ENCODE measurements at places on chromosomes 12 and 14.

- DNase-seq = no peak
These were observed 135.0 kb upstream of the TMEM132C start for GRCh38 chr12:128131955-128132354.

DNA sequence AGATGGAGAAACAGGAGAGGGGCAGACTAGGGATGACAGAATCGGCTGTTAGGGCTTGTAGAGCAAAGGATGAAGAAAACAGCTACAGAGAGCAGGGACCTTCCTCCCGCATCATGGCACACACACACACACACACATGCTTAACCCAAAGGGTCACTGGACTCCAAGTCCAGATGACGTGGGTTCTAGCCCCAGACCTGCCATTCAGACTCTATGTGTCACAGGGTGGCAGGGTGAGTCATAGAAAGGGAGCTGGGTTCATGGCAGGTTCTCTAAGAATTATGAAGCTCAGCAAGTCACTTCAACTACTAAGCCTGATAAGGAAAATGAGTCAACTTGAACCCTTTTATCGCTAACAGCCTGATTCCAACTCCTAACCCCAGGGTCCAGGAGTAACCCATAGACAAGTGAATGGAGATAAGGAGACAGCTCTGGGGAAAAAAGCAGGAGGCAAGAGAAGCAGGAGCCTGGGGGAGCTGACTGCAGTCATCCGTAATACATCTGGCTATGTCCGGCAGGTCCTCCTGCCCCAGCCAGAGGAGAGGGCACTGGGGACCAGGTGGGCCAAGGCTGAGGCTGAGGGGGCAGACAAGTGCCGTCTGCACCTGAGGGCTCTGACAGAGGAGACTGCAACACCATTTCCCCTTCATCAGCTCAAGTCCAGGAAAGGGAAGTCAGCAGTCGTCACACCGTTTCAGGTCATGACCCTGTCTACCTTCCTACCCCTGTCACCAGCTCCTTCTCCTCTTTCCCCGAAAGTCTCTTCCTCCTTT lies 3.6 kb upstream of the TNFRSF1A start:
- DNase-seq = peak; percentile 96

GRCh38 chr12:8829621-8830020 lies 7.2 kb downstream of the A2ML1 start:
- DNase-seq = no peak

- DNase-seq = no peak
These were observed 4.4 kb downstream of the MNAT1 start for GRCh38 chr14:60738843-60739508.

DNA sequence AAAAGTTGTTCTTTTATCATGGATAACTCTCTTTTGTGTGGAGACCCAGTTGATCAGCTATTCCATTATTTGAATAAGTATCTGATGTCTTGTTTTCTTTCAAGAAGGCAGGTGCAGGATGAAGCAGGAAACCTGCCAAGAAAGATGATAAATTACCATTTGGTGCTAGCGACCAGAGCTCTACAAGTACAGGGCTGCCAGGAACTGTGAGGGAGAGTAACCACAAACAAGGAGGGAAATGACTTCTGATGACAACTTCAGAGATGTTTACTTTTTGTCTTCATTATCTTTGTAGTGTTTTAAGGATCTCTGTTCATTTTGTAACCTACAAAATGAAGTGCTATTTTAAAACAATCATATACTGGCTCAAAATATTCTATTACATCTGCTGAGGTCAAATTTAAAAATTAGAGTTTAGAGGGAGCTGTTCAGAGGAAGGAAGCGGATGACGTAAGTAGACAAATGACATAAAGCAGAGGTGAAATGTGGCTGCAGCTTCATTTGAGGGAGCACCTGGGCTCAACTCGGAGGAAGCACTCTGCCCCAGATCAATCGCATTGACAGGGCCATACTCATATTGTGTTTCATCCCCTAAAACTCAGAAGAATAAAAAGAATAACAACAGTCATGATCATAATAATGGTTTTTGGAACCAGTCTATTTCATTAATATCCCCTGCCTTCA lies 226.8 kb downstream of the C12orf42 start:
- no peak for DNase-seq

GRCh38 chr14:22551605-22551997 lies 37.4 kb downstream of the DAD1 start:
- DNase-seq = no peak

GRCh38 chr14:75752907-75753594 lies 92.0 kb downstream of the TTLL5 start:
- DNase-seq = no peak

DNA sequence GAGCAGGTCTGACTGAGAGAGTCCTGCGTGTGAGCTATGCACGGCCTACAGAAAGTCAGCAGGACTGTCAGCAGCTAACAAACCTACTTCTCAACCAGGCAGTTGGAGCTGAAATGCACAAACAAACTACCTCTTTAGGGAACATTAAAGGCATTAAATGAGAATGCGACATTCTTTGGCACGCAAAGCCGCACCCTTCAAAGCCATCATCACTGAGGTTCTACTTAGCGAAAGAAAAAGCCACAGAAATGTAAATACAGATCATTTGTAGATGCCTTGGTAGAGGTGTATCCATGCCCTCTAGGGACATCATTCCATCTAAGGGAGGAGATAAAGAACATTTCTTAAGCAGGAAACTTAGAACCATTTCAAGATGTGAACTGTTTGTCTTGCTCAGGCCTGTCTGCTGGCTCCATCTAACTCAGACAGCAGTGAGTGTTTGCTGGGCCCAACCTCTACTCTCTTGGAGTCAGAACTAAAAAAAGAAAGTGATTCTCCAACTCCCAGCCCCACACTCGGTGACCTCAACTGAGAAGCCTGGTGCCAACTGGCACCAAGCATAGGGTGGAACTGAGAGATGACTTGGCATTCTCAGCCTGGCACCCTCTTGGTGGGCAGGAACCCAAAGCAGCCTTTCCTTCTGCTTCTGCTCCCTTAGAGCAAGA lies 63.5 kb upstream of the MBIP start:
- no peak for DNase-seq

DNA sequence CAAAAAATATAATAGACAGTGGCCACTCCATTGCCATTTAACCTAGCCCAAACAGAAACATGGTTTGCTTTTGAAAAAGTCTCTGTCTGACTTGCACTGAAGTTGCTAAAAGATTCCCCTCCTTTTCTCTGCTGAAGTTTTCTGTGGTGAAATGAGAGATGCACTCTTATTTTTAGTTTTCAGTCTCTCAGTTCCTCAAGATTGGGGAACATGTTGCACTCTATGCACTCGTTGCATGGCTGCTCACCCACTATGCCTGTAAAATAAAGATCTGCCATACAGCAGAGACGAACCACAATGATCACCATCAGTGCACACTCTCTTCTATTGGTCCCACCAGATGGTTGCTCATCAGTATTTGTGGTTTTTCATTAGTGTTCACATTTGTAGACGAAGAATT lies 13.1 kb upstream of the DAAM1 start:
- DNase-seq = no peak

- no peak for DNase-seq
These were observed 106.6 kb upstream of the NOS1 start for GRCh38 chr12:117468016-117468415.

DNA sequence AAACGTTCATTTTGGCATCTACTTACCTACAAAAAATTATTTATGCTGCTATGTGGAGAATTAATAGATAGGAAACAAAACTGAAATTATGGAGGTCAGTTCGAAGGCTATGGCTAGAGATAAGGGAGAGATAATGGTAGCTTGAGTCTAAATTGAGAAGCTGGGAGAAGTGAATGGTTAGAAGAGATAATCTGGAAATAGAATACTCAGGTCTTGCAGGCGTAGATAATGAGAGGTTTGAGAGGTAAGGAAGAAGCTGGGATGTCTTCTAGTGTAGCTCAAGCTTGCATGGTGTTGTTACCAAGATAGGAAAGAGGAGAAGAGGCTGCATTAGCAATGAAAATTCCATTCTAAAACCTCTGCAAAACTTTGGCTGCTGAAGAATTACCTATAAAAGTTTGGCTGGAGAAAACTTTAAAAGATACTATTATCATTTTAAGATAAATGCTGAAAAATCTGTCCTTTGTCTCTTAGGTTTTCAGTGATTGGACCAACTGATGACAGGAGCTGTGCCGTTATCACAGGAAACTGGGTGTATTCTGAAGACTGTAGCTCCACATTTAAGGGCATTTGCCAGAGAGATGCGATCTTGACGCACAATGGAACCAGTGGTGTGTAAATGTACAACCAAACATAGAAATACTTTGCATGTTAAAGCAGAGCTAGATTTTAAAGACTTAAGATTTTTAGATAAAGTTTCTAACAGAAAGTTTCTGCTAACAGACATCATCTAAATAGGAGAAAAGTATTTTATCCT lies 14.1 kb downstream of the KLRF2 start:
- no peak for DNase-seq

Data from renal cortical epithelial cell (primary cell).